ENCODE measurements at places on chromosomes 3 and 15.

GRCh38 chr3:65901226-65901625 is 137.5 kb downstream of the MAGI1 start:
- no peak for DNase-seq

DNA sequence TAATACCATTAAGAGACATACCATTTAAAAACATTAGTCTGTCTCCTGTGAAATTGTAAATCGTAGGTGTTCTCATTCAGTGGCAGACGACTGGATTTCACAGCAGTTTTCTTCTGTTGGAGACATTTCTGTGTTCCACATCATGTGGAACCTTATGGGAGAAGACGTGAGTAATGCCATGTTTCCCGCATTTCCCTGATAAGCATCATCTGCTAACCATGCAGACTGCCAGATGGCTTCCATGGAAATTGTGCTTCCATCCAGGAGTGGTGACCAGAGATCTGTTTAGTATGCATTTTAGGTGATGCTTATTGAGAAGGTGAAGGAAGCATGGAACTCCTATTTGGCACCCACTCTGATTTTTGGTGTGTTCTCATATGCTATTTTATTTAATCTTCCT is 28.4 kb upstream of the ST3GAL6 start:
- no peak for DNase-seq

DNA sequence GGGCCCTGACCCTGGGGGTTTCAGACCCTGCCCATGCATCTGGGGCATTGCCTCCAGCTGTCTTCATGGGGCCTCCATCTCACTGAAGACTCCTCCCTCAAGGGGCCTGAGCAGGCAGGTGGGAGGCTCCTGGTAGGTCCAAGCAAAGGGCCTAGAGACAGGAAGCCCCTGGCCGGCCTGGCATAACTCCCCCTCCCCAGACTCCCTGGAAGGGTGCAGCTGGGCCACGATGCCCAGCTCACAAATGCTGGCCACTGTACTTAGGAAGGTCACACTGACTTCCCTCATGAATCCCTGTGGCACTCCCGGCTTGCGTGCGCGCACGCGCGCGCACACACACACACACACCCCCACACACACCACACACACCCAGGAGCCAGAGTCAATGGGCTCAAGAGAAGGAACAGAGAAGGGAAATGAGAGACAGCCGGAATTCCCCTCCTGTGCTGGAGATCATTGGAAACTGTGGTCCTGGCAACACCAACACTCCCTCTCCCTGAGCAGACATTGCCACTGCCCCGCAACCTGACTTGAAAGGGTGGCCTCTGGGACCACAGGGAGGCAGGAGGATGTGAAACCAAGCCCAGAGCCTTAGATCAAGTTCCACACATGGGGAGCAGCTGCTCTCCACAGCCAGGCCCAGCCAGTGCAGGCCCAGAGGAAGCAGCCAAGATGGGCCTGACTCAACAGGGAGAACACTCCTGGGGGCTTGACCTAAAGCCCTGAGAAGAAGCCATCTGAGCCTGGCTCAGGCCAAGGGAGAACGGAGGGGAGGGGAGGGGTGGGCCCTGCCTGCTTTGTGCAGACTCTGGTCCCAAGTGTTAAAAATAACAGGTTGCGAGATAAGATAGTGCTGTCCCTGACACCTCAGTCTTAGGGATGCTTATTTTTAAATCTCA is 69.7 kb downstream of the SCN5A start:
- DNase-seq, result no peak

DNA sequence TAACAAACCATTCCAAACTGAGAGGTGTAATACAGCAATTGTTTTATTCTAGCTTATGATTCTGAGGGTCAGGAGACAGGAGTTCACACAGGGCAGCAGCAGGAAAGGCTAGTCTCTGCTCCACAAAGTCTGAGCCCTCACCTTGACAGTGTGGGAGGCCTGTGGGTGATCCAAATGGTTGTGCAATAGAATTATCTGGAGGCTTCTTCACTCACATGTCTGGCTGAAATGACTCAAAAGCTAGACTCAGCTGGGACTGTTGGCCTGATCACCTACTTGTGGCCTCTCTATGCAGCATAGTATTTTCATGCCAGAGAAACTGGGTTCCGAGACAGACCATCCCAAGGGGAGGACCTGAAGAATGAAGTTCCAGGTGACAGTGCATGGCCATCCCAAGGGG is 233.9 kb upstream of the UBE2E2 start:
- DNase-seq, result no peak

DNA sequence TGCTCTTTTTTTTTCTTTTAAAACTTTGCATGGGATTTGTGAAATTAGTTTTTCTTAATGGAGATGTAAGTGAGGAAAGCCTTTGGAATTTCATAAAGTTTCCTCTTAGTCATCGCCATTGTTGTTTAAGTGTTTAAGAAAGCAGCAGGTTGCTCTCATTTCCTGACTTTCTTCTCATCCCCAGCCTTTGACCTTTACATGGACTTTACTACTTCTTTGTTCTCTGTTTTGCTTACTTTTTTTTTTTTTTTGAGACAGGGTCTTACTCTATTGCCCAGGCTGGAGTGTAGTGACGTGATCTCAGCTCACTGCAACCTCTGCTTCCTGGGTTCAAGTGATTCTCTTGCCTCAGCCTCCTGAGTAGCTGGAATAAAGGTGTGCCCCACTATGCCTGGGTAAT is 38.6 kb downstream of the FBXL2 start:
- DNase-seq, result no peak

GRCh38 chr15:67790610-67791319 is 34.5 kb upstream of the SKOR1 start:
- DNase-seq, result no peak

- DNase-seq, result peak; percentile 46
These were observed 118.7 kb upstream of the SMAD3 start for GRCh38 chr15:66946578-66947164.

GRCh38 chr3:38968891-38969290 is 82.9 kb downstream of the SCN11A start:
- DNase-seq, result no peak

DNA sequence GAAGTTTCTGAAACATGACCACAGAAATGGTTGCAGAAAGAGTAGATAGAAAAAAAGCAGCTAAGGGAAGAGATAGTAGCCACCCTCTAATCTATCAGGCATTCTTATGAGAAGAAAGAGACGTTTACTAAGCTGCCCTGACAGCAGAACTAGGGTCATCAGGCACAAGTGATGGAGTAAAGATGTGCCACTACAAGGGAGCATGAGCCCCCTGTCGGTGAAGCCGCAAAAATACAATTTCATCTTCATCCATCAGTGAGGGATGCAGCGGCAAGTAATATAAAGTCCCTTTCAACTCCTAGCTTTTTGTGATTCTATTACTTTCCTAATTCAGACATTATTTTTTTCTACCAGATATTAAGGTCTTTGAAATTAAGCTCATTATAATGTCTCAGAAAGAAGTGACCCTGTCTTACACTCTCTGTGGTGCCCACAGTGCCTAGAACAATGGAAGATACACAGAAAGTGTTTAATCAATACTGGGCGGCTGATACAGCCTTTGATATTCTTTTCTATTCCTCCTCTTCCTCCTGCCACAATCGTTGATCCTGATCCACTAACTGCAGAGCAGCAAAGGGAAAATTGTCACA is 651.6 kb downstream of the NTRK3 start:
- DNase-seq, result no peak

DNA sequence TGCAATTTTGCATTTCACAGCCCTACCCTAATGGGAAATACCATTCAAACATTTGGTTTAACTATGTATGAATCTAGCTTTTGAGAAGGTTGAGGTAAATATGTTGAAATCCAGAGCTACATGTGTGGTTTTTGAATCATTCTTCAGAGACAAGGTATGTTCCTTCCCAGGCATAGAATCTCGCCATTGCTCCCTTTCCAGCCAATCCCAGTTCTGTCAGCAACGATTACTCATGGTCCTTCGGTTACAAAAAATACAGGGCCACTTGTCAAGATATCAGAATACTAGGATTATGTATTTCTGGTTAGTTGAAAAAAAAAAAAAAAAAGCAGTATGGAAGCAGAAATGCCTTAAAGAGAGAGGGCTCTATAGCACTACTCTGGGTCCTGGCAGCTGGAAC is 182.4 kb downstream of the RBMS3 start:
- DNase-seq, result no peak

- no peak for DNase-seq
These were observed 126.7 kb downstream of the LPP start for GRCh38 chr3:188280627-188281026.

GRCh38 chr15:57694279-57694678 is 12.2 kb upstream of the POLR2M start:
- no peak for DNase-seq

GRCh38 chr15:71713191-71713809 is 97.1 kb upstream of the NR2E3 start:
- no peak for DNase-seq
